ENCODE measurements at places on chromosomes 16 and 17. TPM values are rescaled to one million over a fixed set of nuclear protein-coding genes. Genes with fewer than 3 reads are reported as not detected.

DNA sequence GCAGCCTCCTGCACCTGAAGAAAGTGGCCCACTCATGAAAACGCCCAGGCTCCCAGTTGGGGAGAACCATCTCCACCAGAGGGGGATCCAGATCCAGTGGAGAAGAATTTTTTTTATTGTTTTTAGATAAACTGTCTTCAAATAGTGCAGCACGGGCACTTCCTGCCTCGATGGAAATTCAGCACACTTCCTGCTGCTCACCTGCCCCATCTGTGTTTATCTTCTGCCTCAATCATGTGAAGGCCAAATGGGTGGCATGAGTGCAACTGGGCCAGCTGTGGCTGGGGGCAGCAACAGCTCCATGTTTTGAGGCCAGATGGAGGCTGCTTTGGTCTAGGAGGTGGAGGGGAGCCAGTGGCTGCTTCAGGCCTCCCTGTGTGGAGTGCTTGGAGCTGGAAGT lies 75.9 kb upstream of the WSB1 start:
- H3K36me3 ChIP-seq: no peaks in the 10 kb centered on the region
- H3K4me1 ChIP-seq: no peaks in the 10 kb centered on the region
- DNase-seq: no peak

GRCh38 chr16:3187798-3188674 lies at the start of gene OR1F1:
OR1F1 (plus strand) TSS chr16:3188204.
- H3K4me1 ChIP-seq: peaks cover 42% of the 10 kb centered on the region
- peaks cover 100% of the 10 kb centered on the region for H3K27me3 ChIP-seq
- peak within 1 kb of the TSS; percentile 10 for H3K4me3 ChIP-seq
- no peak within 1 kb of the TSS for H3K27ac ChIP-seq
- H3K36me3 ChIP-seq: no peaks in the 10 kb centered on the region

- H3K27ac ChIP-seq: no peak overlapping the region
- H3K36me3 ChIP-seq: no peaks in the 10 kb centered on the region
- no peak overlapping the region for H3K4me3 ChIP-seq
- H3K4me1 ChIP-seq: peaks cover 18% of the 10 kb centered on the region
These were observed 1.3 kb downstream of the SBK1 start for GRCh38 chr16:28293601-28293960.

Gene ABI3
- 6.1 TPM for total RNA-seq
